Kasumi-1 (cell line): ENCODE measurements at places on chromosomes 4 and X.

GRCh38 chrX:137858106-137858505, 292.2 kb downstream of the ZIC3 start:
- no peak for DNase-seq

GRCh38 chr4:10758906-10759305, 74.3 kb upstream of the CLNK start:
- no peak for DNase-seq

DNA sequence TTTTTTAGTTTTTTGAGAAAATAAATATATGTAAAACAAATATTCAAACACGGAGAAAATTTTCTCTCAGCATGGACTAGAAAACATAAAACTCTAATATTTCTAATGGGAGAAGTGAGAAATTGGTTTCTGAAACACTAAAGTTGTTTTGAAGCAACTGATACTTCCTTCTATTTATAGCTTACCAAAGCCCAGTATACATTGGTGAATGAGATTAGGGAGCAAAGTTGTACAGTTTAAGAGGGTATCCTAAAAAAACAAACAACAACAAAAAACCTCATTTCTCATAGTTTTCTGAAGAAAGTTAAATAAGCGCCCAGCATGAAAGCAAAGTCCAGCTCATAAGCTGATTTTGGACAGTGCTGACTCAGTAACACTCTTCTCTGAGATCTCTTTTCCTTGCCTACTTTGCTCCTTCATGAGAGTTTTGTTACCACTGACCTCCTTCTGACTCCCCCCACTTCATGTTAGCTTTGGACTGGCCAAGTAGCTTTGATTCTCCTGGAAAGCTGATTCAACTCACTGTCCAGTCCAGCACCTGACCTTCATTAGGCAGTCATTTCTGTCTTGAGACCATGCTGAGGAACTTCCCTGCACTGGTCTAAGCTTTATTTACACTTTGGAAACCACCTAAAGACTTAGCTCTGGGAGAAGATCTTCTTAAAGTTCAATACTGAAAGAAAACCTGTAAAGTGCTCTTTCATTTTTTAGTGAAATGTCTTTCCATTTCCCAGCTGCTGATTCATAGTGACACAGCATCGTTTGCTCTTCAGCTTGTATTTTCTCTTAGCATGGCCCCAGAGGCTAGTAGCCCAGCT, 21.8 kb upstream of the P2RY10 start:
- no peak for DNase-seq

- DNase-seq, result no peak
These were observed 41.3 kb upstream of the PRKG2 start for GRCh38 chr4:81256059-81256970.

- DNase-seq, result no peak
These were observed 512.0 kb upstream of the NR3C2 start for GRCh38 chr4:148954011-148954749.

DNA sequence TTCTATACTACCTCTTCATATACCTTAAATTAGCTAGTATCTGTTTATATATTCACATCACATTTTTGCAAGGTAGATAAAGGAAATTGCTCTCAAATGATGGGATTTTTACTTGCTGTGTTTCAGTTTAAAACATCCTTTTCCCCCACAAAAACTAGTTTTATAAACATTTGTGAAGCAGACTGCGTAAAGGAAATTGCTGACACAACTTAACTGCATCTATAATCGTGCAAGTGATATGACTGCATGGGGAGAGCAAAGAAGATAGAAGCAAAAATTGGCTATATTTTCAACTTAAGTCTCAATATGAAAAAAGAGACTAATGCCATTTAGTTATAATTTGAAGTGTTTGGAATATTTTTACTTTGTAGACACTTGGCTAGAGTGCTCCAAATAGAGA, 385.2 kb downstream of the C4orf33 start:
- DNase-seq, result no peak

GRCh38 chr4:104330125-104330905, 164.4 kb downstream of the CXXC4 start:
- no peak for DNase-seq

GRCh38 chrX:4253092-4253491, 539.6 kb upstream of the PRKX start:
- DNase-seq, result peak; percentile 57

DNA sequence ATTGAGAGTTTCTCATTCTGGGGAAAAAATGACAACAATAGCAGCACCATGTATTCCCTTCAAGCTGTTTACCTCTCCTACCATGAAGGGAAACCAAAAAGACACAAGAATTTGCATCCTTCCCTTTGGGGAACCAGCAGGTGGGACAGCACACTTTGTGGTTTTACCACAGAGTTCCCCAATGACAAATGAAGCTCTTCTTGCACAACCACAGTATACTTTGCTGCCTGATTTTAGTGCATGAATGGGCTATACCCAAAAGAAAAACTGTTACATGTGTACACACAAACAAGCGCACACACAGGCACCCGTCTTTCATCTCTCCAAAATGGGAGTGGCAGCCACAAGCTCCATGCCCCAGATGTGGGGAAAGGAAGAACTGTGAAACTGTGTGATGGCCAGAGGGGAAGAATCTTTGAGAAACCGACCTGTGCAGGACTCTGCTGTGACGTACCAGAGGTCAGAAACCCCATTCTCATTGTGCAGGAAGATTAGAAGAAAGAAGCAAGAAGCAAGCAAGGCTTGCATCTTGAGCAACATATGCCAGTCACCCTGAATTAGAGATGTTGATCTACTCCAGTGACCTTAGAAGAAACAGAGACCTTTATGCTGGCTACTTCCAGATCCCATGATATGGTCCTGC, 2.7 kb upstream of the MAML3 start:
- peak; percentile 17 for DNase-seq

GRCh38 chr4:86151196-86151595, 208.7 kb downstream of the MAPK10 start:
- no peak for DNase-seq

- DNase-seq, result no peak
These were observed 3.0 kb upstream of the LAGE3 start for GRCh38 chrX:154481911-154482601.

DNA sequence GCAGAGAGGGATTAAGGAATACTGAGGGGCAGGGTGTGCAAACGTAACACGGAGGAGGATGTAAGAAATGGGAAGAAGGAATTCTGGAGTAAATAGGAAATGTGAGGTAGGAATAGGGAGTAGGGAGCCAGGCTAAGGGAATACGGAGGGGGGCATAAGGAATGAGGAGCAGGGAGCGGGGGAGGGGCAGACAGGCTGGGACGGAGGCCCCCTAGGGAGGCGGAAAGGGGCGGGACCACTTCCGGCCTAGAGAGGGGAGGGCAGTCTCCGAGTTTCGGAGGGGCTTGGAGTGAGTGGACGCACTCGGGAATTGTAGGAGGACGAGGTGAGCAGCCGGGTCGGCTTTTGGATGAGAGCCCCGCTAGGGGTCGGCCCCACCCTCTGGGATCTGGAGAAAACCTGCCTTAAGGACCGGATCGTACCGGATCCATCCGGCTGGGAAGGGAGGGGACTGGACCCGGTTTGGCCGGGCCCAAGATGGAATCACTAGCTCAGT, 612 bp downstream of the MAGED2 start:
- peak; percentile 17 for DNase-seq

GRCh38 chr4:20196476-20196875, 55.2 kb upstream of the SLIT2 start:
- DNase-seq, result no peak

DNA sequence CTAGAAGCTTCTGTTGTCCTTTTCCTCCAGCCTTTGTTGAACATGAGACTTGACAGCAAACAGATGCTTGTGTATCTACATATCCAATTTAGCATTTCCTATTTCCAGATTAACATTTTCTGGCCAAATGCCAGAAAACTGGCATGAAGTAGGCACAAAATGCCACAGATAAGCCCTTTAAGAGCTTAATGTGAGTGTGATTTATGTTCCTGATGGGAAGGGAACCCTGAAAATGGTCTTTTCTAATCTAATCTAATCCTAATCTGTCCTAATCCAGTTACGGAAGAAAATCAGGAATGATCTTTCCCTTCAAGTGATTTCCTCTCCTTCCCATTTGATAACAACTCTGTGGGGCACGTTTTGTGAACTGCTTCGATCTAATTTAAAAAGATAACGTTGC, 133.0 kb upstream of the C1QTNF7 start:
- DNase-seq, result no peak

DNA sequence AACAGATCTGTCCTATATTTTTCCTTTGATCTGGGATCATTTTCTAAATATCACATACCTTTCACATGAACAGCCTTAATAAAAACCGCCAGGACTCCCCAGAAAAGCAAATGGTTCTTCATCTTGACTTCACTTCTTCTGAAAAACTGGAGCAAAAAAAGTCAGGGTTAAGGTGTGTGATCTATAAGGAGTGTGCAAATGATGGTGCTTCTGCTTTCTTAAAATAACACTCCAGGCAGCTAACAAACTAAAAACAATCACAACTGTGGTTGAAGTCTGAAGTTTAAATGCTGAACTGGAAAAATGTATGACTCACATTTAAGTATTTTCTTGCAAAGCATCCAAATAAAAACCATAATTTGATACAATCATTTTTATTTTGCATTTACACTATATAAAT, at the start of gene JCHAIN:
Gene JCHAIN, minus strand, starts transcription at position 140 of the 400 bp plus-strand sequence. Its CDS starts 18 bp downstream, at position 122.
- DNase-seq, result peak; percentile 3

DNA sequence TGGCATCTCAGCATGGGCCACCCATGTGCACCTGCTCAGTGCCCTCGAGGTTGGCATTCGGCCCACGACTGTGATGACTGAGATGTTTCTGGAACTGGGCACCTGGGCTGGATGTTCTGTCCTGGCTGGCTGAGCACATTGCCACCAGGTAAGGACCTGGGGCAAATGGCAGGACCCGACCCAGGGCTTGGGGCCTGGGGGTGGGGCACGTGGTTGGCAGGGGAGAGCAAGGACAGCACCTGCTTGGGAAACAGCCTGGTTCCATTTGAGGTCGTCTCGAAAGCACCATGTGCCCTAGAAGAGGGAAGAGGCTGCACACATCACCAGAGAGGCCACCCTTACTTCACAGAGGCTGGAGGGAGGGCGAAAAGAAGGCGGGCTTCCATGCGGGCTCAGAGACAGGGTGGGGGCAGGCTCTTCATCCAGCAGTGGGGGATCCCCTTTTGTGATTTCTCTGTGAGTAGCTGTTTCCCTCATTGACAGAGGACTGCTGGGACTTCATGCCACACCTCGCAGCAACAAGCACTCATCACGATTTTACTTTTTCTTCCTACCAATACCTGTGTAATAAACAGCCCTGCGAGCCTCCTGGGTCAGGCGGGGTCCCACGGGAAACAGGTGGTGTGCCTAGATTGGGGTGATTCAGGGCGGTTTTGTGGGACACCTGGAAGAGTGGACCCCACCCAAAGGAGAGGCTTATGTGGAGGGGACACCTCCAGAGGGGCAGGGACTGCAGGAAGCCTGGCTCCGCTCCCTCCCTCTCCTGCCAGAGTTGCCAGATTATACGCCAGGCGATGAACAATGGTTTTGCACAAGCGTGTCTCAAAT, 12.0 kb downstream of the TMEM187 start:
- DNase-seq, result no peak

- DNase-seq, result no peak
These were observed 194.3 kb upstream of the RPS6KA3 start for GRCh38 chrX:20461002-20461401.

DNA sequence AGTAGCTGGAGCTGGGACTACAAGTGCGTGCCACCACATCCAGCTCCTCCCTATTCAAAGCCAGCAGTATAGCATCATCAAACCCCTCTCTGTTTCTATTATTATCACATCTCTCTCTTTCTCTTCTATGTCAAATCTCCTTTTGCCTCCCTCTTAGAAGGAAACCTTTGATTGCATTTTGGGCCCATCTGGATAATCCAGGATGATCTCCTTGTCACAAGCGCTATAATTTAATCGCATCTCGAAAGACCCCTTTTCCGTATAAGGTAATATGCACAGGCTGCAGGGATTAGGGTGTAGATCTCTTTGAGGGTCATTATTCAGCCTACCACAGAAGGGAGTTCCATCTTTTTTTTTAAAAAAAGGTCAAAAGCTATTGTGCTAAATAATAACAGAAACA, 46.4 kb upstream of the TBC1D9 start:
- DNase-seq, result no peak

- no peak for DNase-seq
These were observed 81.4 kb upstream of the IGFBP7 start for GRCh38 chr4:57191523-57192034.

DNA sequence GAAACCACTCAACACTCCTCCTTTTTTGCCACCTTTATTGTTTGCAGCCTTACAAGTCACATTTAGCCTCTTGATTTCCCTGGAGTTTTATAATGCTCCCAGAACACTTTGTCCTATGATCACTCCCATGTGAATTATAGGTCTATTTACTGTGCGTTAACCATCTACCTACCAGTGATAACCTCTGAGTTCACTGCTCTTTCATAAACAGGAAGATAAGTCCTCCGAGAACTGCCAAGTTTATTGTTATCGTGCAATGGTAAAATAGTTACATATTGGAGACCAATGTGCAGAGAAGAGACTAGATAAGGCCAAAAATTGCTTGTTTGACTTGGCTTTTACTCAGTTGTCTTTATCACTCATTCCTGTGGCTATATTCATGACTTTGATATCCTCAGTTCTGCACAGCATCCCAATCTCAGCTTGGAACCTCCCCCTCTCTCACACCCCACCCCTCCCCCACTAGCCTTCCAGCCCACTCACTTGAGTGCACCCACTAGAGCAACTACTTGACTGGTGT, 12.9 kb upstream of the NUDT9 start:
- no peak for DNase-seq

DNA sequence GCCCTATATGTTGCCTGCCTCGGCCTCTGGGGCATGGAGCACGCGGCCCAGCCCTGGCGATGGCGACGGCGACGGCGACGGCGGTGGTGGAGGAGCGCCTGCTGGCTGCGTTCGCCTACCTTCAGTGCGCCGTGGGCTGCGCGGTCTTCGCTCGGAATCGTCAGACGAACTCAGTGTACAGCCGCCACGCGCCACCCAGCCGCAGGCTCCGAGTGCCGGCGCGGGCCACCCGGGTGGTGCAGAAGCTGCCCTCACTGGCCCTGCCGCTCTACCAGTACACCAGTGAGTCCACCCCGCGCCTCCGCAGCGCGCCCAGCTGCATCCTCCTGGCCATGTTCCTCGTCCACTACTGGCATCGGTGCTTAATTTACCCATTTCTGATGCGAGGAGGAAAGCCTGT, 83.7 kb upstream of the F9 start:
- no peak for DNase-seq

- DNase-seq, result no peak
These were observed 24.6 kb downstream of the UGT2B7 start for GRCh38 chr4:69120870-69121269.

DNA sequence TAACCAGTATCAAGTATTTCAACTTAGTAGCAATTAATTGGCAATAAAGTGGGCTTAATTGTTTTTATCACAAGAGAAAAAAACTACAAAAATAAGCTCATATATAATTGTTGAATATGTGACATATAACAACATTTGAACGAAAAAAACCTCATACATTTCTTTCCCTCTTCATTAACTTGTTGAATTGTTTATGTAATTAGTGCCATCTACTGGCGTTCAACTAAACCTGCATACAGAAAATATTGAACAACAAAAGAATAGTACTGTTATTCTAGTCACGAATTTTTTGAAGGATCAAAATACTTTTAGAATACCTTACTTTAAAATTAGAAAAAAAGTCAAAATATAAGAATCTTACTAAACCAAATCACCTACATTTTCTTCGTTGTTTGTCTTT, 586.5 kb upstream of the FTHL17 start:
- DNase-seq, result peak; percentile 25

- DNase-seq, result no peak
These were observed 117.4 kb downstream of the DIPK2B start for GRCh38 chrX:45083314-45083713.

- DNase-seq, result peak; percentile 58
These were observed 128.4 kb downstream of the REELD1 start for GRCh38 chr4:146342600-146343192.
